ENCODE measurements at places on chromosomes 1 and 21.
A peak's percentile ranks its signal among the peaks of the same experiment; 100 is the strongest.

- DNase-seq = peak; percentile 41
These were observed 835 bp downstream of the UHMK1 start for GRCh38 chr1:162498496-162498810.

DNA sequence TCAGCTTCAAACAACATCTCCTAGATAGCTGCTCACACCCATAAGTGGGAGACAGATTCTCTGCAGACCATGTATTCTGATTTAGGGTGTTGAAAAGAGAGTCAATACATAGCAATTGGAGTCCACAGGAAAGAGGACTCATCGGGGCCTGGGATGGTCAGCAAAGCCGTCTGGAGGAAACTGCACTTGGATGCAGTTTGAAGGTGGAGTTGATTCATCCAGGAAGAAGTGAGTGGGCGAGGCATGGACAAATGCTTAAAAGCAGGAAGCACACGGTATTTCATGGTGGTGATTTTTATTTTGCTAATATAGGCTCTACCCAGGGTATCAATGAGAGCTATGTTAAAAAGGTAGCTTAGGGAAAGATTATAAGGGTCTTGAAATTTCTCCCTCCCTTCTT lies 36.8 kb upstream of the DIRAS3 start:
- no peak for DNase-seq

DNA sequence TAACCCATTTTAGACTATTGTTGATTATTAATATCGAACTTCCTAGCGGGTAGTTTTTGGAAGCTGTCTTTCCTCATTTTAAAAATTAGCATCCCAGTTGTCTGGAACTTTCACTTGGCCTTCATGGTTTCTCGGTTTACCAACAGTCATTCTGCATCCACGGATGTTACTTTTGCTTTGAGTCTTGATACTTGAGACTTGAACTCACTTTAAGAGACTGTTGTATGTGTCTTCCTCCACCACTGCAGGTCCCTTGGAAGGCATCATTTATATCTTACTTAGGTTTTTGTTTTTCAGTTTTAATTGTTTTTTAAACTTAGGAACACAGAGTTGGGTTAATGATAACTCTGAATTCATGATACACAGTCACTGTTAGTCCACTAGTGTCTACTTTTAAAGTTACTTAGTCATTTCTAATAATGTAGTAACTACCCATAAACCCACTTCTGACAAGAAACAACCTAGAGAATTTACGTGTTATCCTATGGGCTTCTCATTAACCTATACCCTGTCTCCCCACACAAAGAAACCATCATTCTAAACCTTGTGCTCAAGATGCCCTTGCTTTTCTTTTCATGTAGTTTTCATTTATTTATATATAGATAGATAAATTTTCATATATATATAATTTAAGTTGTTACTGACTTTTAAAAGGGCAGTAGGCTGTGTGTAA lies 152.6 kb downstream of the ZP4 start:
- no peak for DNase-seq

- DNase-seq = no peak
These were observed 124.5 kb upstream of the DPYD start for GRCh38 chr1:98045211-98045766.

DNA sequence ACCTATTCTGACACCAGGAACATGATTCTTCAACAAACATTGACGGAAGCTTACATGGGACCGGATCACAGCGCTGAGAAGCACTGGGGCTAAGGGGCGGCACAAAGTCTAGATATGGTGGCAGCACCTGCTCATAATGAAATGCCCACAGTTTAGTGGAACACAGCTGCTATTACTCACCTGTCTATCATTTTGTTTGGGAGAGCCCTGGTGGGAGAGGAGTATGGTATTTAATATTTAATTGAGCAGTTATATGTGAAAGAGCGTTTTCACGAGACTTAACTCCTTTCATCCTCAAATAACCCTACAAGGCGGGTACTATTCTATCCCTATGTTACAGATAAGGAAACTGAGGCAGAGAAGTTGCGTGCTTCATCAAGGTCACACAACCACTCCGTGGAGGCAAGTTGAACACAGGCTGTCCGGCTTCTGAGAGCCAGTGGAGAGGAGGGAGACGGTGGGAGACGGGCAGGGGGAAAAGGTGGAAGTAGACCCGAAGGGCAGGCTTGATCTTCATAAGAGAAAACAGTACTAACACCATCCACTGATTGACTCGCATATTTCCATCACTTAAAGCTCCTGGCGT lies 790 bp upstream of the TSNAX start:
- no peak for DNase-seq

DNA sequence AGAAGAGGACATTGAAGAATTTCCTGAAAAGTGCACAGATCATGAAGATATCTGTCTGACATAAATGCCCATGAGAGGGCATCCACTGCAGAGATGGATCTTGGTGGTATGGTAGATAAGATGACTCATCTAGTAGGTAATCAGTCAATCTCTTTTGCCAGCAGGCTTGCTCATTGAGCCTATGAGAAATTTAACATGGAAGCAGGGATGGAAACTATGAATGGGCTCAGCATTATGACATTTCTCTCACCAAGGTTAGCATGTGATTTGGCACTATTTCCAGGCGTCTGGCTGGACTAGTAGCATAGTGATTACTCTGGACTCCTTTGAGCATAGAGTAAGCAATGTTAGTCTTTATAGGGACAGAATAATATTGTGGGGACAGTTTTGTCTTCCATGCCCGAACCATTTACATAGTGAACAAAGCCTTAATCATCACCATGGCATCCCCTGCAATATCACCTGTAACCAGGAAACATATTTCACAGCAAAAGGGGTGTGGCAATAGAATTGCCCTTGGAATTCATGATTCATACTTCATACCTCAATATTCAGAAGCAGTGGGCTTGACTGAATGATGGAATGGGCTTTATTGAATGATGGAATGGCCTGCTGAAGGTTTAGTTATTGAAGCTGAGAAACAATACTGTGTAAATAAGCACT lies 7.3 kb downstream of the OR2C3 start:
- no peak for DNase-seq

- DNase-seq = no peak
These were observed 31.3 kb upstream of the LRIG2 start for GRCh38 chr1:113041569-113042284.

DNA sequence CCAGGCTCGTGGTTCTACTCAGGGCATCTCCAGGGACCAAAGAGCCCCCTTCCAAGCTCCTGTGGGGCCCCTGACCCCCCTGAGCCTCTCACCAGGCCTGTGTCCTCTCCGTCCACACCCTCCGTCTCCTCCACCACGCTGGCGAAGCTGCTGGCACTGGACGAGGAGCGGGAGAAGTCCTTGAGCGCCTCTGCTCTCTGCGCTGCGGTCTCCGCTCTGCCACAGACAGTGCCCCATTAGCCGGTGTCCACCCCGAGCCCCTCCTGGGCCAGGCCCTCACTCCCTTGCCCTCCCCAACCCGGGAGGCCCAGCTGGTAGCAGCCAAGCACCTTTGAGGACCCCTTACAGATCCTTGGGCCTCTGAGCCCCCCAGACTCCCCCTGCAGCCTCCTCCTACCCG lies 69.8 kb downstream of the RAP1GAP start:
- DNase-seq = no peak

- DNase-seq = no peak
These were observed 16.7 kb upstream of the TTLL10 start for GRCh38 chr1:1157033-1157365.

All from MV-4-11 (cell line).